ENCODE measurements at places on chromosomes 12 and 14.

GRCh38 chr12:6199531-6200255 is 507 bp upstream of the CD9 start:
- no peak for DNase-seq

GRCh38 chr12:43288671-43289425 is 263.2 kb downstream of the ADAMTS20 start:
- DNase-seq = no peak

DNA sequence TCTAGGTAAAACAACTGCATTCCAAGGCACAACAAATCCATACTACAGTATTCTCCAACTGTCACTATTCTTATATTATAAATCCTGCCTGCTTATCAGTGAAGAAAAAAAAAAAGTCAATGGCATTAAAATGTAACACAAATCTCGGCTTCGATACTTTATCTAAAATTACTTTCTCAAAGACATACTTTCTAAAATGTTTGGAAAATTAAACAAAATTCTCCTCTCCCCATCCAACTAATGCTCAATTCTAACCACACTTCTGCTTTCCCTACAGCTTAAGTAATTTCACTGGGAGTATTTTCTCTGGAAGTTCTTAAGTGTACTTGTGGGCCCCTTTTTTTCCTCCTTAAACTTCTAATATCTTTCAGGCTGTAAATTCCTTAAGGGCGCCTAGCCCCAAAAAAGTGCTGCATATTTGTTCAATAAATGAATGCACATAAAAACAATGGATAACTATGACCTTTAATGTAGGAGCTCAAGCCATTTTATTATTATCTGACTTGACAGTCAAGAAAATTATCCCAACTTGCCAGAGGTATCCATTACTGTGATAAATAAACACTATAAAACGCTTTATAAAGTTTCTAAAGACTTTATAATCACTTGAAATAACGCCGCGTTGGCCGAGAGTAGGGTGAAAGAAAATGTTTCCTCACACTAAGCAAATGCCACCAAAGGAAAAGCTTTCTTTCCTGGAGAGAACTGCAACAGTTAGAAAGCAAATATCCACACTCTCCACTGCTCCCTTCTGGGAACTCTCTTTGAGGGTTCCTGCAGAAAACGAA is 977 bp downstream of the HEATR5A start:
- no peak for DNase-seq

- no peak for DNase-seq
Observed at GRCh38 chr12:124713041-124713435, 145.6 kb upstream of the NCOR2 start.

GRCh38 chr14:69955855-69956845 is 76.9 kb downstream of the SMOC1 start:
- DNase-seq = no peak

GRCh38 chr14:102419716-102420115 is 57.0 kb downstream of the TECPR2 start:
- no peak for DNase-seq

DNA sequence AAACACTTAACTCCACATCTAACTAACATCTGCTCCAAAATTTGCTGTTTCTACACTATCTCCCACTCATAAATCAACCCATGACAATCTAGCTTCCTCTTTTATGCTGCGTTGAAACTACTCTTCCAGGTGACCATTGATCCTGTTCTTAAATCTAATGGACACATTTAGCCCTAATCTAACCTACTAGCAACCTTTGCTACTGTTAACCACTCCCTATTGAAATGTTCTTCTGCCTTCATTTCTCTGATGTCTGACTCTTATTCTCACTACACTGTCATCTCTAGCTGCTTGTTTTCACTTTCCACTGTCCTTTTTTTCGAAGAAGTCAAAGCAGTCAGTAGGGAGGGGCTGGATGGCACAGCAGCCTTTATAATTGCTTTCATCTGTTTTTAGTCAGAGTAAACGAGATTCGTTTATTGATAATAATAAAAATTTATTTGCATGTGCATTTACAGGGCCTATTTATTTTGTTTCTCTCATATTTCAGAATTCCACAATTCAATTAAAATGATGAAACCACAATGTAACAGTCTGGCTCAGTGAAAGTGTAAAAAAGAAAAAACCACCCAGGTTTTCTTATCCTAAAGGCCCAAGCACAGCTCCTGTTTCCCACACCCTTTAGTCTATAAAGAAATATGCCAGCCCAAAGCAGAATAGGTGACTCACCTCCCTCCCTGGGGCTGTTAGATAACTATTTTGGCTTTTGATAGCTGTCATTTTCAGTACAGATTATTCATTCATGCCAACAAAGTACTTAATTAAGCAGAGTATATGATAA is 44.9 kb downstream of the ATP2B1 start:
- no peak for DNase-seq

- DNase-seq = no peak
Observed at GRCh38 chr12:115648463-115648862, 629.0 kb downstream of the MED13L start.

GRCh38 chr12:79555028-79555925 is 135.5 kb downstream of the PAWR start:
- DNase-seq = no peak

DNA sequence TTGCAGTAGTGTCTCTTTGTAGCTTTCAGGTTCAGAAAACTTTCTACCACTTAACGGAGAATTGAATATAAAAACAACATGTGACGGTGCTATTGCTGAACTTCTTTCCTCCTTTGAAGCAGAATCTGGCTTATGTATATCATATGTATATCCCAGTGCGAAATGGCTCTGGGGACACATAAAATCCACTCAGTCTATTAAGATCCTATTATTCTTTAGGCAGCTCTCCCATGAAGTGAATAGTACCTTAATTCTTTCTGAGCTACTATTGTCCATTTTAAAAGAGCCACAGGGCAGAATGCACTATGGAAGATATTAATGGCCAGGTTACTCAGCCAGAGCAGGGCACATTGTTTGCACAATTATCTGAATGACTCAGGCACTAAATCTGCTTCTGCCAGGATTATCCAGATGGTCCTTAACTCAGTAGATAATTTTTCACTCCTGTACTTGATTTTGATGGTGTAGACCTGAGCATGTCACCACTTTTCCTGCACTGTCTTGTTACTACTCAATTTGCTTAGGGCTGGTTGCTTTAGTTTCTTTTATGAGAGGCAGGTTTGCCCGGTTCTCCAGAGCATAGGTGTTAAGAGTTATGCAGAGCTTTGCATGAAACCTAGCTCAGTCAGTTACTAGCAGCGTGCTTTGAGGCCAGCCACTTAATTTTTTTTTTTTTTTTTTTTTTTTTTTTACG is 5.5 kb downstream of the CNTN1 start:
- no peak for DNase-seq

DNA sequence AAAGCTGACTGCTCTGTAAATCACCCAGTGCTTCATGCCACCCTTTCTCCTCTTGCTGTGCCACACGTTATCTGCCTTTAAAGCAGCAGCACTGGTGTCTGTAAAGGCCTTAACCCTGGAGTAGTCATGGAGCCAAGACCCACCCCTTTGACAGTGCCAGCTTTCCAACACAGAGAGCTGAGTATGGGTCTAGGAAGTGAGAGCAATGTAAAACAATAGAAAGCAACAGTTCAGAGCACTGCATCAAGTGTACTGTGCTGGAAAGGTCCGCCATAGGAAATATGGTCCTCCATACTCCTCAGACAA is 139.5 kb downstream of the DAD1 start:
- no peak for DNase-seq

DNA sequence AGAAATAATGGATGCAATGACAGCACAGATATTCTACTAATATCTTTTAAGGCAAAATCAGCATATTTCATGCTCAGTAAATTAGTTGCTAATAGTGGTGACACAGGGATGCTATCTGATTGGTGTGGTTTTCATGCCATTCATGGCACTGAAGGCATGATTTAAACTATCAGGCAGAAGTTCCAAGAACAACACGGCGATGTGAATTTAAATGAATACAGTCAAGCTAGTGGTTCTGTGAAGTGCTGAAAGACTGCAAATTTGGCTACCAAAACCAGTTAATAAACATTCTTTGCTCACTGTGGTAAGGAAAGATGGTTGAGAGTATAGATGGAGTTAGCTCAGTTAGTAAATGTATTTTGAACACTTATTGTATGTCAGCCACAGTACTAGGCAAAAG is 272.0 kb upstream of the DIO2 start:
- DNase-seq = no peak

- DNase-seq = no peak
Observed at GRCh38 chr12:96364092-96364700, 36.0 kb downstream of the CDK17 start.

DNA sequence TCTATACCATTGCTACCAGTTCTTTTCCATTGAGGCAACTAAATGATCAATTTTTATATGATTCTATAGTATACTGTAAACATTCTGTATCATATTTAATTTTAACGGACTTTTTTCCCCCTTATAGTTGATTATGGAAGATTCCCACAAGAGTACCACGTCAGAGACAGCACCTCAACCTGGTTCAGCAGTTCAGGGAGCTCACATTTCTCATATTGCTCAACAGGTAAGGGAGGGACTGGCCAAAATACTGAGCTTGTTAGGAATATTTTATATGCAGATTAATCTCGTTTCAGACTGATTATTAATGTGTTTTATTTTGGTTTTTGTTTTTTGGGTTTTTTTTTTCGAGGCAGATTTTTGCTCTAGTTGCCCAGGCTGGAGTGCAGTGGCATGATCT is 16.1 kb downstream of the ATF1 start:
- DNase-seq = no peak

DNA sequence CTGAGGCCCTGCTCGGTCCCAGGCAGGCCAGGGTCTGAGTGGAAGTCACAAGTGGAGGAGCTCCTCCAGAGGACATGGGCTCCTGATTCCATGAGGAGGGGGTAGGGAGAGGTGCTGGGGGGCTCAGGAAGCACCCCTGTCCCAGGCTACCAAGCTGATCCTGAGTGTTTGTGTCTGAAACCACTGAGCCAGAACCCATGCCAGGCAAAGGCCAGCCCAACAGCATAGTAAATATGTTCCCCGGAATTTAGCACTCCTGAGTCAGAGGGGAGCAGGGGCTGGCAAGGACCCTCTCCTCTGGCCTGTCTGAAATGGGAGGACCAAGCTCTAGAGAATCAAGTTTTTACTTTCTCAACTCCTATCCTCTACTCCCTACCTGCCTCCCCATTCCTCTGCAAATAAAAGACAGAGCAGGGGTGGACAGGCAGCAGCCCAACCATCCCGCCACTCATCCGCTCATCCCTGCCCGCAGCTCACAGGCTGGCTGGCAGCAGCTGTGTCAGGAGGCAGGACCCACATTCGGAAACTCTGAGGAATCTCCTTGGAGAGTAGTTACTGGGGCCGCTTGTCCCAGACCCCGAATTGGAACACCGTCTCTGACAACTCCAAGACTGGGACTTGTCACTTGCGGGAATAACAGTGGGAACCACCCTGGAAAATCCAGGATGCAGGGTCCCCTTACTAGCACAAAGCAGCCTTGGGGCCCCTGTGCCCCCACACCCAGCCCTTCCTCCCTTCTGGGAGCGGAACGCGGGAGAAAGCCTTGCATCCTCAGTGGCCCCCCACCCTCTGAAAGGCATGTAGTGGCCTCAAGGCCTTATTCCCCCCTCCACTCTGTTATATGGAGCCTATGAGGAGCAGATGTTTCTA is 102.5 kb downstream of the ZFP36L1 start:
- no peak for DNase-seq

- no peak for DNase-seq
Observed at GRCh38 chr12:89858718-89859117, 150.1 kb upstream of the ATP2B1 start.

GRCh38 chr12:98371419-98371818 is 144.0 kb upstream of the TMPO start:
- DNase-seq = no peak

- DNase-seq = no peak
Observed at GRCh38 chr12:93636708-93637107, 40.5 kb upstream of the CRADD start.

- no peak for DNase-seq
Observed at GRCh38 chr12:644818-645552, 18.3 kb downstream of the NINJ2 start.

DNA sequence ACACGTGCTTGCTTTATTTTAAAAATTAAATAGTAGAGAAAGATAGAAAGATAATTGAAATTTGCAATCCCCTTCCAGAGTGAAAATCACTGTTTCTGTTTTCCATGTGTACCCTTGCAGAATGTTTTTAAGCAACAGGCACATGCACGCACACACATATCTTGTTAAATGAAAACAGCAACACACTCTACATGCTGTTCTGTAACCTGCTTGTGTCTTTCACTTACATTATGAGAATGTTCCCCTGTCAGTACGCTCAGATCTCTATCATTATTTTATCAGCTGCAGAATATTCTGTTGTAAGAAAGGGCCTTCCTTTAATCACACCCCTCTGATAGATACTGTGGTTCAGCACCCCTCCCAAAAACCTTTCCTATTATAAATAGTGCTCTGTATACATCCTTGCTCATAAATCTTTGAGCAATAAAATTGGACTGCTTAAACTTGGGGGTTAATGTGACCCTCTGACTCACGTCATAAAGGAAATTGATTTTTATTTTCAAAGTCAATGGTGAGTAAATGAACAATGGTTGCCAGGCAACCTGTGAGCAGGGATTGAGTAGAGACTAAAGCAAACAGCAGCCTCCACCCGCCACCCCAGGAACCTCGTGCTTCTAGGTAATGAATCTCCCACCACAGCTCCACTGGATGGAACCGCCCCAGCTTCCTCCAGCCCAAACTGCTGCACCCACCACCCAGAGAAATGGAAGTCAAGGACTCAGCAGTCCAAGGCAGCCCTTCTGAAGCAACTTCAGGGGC is 31.9 kb upstream of the CHGA start:
- DNase-seq = no peak

DNA sequence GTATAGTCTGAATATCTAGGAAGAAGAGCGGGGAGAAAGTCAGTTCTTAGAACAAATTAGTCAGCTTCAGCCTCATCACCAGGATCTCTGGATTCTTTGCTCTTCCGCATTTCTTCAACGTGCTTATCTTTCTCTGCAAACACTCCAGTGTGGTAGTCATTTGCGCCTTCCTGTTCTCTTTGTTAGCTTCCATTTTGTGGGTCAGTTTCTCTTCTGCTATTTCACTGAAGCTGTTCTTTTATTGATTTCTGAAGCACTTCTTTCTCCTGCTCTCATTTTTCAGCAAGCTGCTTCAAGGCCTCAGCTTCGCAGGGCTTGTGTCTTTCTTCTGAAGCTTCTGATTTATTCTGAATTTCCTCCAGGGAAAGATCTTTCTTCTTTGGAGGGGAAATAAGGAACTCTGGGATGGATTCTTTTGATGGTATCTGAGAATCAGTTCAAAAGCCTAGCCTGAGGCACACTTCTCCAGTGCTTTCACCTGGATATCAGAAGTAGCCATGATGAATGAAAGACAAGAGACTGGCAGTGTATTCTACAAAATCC is 13.5 kb downstream of the AMN1 start:
- DNase-seq = no peak

Data from activated CD8-positive, alpha-beta memory T cell treated with anti-CD3 and anti-CD28 coated beads, Interleukin-2, amount 10 ng/mL, durations not matched to agents 7 days and 5 days (primary cell).